ENCODE measurements at places on chromosomes 11 and 22. TPM values are rescaled to one million over a fixed set of nuclear protein-coding genes. Genes with fewer than 3 reads are reported as not detected.

Gene EIF3M
- 344 TPM for total RNA-seq

Gene RFPL1
- not detected for total RNA-seq

Gene UNC93B1
- total RNA-seq: 26.3 TPM

Gene SAA4
- not detected for total RNA-seq

Gene MAJIN
- not detected for total RNA-seq

Gene OR4C11
- not detected for total RNA-seq

Gene SHISAL1
- 24.3 TPM for total RNA-seq

Gene FOXR1
- not detected for total RNA-seq

Gene NCAM1
- 124 TPM for total RNA-seq

Gene VPREB3
- total RNA-seq: not detected

GRCh38 chr11:117826832-117827231 lies 2.3 kb upstream of the FXYD2 start:
- DNase-seq: no peak

DNA sequence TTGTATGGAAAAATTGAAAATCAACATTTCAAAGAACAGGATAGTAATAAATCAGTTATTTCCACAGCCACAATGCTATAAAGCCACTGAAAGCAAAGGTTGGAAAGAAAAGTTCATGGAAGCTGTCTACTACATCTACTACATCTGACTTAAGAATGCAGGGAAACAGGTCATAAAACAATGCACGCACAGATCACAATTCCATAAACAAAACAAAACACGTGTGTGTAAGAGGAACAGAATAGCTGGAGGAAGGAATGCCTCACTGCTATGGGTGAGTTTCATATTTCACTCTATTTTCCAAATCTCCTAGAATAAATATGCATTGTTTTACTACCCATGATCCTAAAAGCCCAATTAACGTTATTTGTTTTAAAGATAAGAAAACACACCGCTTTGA lies 66.3 kb downstream of the NCAPD3 start:
- DNase-seq: no peak

GRCh38 chr11:29336727-29337575 lies 679.9 kb downstream of the KCNA4 start:
- DNase-seq: no peak

GRCh38 chr22:37925330-37925729 lies 19.2 kb downstream of the MICALL1 start:
- no peak for DNase-seq

- no peak for DNase-seq
Observed at GRCh38 chr22:50061824-50062355, 3.8 kb upstream of the TTLL8 start.

DNA sequence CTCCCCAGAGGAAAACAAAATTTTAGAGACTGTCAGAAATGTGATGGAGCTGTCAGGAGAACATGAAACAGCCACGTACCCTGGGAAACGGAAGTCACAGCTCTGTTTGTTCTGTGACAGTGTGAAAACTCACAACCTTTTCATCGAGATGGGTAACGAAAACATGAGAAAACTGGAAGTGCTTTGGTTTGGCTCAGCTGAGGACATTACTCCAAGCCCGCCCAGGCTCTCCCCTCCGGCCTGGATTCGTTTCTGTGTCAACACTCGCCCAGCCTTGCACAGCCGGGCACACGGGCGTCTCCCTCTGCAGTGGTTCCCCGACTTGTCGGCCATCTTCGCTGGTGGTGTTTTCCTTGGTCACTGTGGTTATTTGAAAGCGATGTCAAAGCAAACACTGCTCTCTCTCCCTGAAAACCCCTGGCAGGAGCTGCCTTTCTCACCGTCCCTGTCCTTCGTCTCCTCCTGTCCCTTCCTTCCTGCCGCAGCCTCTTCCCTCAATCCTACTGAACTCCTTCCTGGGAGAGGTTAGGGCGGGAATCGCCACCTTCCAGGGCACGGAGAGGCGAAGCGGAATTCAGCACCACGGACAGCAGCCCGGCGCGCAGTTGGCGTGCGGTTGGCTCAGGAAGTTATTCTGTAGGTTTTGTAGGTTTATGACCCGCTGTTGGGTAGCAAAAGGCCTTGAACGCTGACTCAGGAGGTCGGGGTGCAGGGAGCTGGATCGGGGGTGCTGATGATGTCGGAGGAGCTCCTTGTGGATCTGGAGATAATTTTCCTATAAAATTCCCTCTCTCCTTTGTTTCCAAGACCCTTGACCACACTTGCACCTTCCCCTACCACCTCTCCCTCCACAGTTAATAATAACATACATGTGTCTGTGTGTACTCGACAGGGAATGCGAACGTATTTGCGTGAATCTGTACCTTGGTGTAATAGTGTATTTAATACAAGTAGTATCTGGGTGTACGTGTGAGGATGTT lies 13.1 kb upstream of the RPS19BP1 start:
- no peak for DNase-seq

- DNase-seq: no peak
Observed at GRCh38 chr11:77142091-77142975, 14.3 kb downstream of the MYO7A start.

DNA sequence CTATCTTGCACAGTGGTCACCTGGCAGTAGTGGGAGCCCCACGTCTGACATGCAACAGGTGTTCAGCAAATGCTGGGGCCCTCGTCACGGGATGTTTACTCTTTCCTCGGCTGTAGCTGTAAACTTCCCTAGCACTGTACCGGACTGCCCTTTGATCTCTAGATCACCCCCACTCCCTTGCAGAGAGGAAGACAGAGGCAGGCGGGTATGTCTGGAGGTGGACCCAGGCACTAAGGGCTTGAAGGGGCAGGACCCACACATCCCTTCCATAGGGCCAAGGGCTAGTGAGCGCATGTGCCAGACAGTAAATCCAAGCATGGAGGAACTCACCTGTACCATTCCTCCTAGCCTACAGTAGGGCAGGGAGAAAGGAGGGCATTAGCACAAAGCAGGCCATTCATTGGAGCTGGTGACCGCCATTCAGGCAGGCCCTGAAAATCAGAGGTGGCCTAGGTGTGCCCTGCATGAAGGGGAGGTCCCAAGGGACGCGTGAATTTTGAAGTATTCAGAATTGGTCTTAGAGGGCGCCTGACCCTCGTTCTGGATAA lies 1.9 kb upstream of the SMTN start:
- DNase-seq: no peak

- peak; percentile 65 for DNase-seq
Observed at GRCh38 chr11:8060801-8061554, 20.0 kb upstream of the TUB start.

DNA sequence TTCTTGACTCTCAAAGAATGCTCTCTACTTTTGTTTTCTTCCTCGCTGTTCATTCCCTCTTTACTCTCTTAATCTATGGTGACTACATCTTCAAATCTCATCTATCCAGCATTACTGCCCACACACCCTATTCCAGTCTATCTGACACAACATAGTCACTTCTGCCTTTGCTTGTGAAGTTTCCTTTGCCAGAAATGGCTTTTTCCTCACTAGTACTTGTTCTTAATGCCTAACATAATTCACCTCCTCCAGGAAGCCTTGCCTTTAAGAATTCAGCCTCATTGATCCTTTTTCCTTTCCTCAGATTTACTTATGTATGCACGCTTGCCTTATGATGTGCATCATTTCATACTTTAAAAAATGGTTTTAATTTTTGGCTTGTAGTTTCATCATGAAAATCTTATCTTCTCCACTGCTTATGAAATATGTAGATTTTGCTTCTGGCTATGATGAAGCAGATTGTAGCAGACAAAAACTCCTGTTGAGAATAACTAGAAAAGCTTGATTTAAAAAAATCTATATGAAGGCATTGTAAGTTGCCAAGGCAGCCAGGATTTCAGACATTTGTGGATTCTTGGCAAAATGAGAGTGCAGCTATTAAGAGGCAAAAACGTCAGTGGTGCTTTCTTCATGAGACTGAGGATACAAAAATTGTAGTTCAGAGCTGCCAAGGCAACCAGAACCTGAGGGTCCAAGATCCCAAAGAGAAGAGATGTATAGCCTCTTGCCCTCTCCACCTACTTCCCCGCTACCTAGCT lies 31.8 kb downstream of the RNF169 start:
- DNase-seq: no peak

DNA sequence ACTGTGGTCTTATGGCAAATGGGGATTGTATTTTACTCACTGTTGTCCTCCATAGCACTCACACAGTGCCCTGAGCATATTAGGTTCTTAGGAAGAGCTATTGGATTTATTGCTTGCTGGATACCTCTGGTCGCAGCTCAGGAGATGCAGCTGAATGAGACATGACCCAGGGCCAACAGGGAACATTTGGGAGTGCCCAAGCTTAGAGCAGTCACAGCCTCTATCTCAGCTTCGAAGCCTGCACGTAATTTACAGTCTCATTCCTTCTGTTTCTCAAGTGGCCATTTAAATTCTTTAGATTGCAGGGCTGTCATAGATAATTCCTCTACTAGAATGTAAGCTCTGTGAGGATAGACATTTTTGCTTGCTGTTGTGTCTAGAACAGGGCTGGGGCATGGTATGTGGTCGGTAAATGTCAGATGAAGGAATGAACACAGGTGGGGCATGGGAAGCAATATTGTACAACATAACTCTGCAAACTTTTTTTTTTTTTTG lies 192.8 kb downstream of the GRIK4 start:
- DNase-seq: no peak

GRCh38 chr11:12278766-12279671 lies 98.4 kb upstream of the PARVA start:
- no peak for DNase-seq

DNA sequence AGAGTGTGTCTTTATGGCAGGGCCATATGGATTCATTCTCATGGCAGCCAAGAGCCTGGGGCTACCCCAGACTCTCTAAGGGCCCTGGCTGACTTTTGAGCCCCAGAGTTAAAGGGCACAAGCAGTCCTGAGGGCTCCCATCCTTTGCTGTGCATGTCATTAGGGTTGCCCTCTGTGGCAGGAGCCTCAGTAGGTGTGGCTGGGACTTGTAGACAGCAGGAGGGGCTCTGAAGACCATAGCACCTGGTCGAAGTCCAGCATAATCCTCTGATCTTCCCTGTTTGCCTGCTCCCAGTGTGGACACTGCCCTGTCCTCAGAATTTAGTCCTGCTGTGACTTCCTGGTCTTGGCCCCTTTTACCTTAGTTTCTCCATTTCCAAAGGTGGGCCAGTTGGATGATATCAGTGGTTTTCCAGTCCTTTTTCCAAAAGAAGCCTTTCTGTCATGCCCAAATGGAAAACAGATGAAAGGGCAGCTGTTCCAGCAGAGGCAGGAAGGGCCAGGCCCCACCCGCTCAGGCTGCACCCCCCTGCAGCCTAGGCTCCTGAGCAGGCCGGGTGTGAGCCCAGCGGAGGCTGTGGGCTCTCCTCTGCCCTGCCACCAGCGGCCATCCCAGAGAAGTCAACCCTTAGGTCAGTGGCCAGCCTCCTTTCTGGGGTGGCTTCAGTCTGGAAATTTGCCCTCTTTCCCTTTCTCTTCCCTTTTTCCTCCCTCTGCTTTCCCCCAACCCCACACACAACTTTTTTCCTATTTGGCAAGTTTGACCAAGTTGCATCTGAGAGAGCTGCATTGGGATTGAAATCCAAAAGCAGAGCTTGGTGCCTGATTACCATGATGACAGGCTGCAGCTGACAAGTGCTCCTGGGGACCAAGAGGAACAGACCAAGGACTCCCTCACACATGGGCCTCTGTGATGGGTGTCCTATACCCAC lies 32.8 kb upstream of the SUSD2 start:
- DNase-seq: no peak

DNA sequence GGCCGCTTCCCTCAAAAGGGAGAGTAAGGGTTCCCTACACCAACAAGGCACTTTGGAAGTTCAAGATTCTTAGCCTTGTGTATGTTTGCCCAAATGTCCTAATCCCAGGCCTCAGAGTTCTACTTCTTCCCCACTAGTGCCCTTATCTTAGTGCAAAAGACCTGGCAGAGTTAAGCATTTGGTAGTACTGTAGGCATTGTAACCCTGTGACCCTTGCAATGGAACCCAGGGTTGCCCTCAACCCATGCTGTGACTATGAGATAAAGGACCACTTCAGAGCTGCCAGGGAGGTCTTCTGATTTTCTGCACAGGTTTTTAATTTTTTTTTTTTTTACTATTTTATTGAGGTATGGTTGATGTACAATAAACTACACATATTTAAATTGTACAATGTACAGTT lies 65.1 kb downstream of the C11orf65 start:
- DNase-seq: no peak

GRCh38 chr11:84035645-84036044 lies 749.5 kb upstream of the CCDC90B start:
- DNase-seq: no peak

DNA sequence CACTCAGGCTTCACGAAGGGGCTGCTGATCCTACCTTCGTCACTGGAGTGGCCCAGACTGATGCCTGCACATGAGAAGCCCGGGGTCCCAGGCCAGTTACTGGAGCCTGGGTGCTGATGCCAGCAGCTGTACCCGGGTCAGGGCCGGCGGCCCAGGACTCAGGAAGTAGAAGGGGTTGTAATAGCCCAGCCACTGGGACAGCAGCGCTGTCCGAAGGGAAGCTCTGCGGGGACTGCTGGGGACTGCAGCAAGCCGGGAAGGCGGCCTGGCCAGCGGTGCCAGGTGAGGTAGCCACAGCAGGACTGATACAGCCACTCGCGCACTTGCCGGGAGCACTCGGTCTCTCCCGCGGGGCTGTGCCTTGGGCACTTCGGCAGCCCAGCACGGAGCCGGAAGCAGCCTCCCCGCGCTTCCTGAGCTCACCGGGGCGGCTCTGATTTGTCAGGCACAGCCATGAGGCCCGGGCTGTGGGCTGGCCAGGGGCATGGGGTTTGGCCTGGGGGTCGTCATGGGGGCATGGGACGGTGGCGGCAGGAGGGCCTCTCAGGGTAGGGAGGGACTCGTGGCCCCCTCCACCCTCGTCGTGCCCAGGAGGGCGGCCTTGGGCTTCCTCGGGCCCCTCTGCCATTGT lies 13.9 kb upstream of the OR8K1 start:
- DNase-seq: no peak

- no peak for DNase-seq
Observed at GRCh38 chr11:82085493-82085892, 648.2 kb downstream of the FAM181B start.

GRCh38 chr22:27613099-27614005 lies 188.2 kb downstream of the MN1 start:
- no peak for DNase-seq

- DNase-seq: peak; percentile 80
Observed at GRCh38 chr22:33853200-33854097, 66.8 kb downstream of the LARGE1 start.

GRCh38 chr11:129842138-129842537 lies 26.5 kb downstream of the TMEM45B start:
- DNase-seq: no peak

GRCh38 chr22:33897448-33897835 lies 22.8 kb downstream of the LARGE1 start:
- DNase-seq: no peak

GRCh38 chr11:6719576-6719975 lies 36.4 kb upstream of the MRPL17 start:
- no peak for DNase-seq

GRCh38 chr11:59754494-59754858 lies 700 bp upstream of the STX3 start:
- DNase-seq: no peak

GRCh38 chr11:40281052-40281580 lies 1178.3 kb downstream of the LRRC4C start:
- no peak for DNase-seq

DNA sequence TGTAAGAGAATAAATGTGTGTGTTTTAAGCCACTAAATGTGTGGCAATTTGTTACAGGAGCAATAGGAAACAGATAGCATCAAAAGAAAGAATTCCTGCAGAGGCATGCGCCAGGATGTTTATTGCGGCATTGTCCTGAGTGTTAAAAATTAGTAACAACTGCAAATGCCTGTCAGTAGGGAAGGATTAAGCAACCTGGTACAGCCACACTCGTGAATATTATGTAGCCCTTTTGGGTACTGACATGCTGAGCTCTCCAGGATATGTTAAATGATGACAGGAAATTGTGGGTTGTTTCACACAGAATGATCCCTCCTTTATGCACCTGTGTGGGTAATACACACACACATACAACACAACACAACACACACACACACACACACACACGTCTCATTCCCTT lies 69.7 kb upstream of the MYOD1 start:
- no peak for DNase-seq

Data from sigmoid colon (tissue), 7 donors.